ENCODE measurements at places on chromosomes 2 and 18.

DNA sequence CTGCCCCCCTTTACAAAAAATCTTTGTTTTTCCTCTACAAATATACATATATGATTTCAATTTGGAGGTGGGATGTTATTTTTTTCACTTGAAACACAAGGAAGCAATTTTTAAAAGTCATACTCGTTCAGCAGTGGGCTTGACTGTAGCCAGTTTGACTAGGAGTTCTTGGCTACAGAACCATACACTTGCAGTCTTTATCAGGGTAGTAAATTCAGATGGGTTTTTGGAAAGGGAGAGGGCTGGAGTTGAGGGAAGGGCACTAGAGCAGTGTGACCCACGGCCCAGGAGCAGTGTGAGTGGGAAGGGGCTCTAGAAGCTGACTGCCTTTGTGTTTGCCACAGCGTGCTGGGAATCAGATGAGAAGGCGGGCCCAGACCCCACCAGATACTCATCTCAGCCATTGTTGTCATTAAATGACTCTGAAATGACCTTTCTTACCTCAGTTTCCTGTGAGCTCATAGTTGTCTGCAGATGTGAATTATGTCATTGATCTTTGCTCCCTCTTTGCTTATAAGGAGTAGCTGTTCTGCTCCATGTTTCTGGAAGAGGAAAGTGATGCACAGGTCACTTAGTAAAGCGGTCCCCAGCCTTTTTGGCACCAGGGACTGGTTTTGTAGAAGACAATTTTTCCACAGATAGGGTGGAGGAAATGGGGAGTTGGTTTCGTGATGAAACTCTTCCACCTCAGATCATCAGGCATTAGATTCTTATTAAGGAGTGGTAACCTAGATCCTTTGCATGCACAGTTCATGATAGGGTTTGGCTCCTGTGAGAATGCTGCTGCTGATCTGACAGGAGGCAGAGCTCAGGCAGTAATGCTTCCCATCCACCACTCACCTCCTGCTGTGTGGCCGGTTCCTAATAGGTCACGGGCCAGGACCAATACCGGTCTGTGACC, 116.8 kb downstream of the SPTBN1 start:
- no peak for DNase-seq

GRCh38 chr2:241948299-241948897, 78.9 kb downstream of the RTP5 start:
- DNase-seq, result no peak

DNA sequence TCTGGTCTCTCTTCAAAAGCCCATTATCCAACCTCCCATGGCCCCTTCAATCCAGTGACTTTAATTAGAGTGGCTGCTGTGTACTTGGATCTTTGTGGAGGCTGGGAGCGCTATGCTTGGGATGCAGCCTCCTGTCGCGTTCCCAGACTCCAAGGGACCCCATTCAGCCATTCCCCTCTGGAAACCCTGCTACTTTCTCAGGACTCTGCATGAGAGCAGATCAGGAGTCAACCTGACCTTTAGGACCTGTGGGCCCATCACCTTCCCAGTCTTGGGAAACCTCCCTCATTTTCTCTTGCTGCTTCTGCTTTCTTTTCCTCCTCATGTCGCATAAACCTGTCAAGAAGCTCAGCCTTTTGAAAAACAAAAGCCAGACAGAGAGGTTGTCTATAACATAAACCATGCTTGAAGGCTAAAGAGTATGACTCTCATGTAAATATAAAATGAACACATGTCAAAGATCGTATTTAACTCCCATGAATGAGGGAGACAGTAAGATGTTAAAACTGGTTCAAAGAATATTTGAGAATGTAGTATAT, 143.1 kb upstream of the PELI1 start:
- no peak for DNase-seq

DNA sequence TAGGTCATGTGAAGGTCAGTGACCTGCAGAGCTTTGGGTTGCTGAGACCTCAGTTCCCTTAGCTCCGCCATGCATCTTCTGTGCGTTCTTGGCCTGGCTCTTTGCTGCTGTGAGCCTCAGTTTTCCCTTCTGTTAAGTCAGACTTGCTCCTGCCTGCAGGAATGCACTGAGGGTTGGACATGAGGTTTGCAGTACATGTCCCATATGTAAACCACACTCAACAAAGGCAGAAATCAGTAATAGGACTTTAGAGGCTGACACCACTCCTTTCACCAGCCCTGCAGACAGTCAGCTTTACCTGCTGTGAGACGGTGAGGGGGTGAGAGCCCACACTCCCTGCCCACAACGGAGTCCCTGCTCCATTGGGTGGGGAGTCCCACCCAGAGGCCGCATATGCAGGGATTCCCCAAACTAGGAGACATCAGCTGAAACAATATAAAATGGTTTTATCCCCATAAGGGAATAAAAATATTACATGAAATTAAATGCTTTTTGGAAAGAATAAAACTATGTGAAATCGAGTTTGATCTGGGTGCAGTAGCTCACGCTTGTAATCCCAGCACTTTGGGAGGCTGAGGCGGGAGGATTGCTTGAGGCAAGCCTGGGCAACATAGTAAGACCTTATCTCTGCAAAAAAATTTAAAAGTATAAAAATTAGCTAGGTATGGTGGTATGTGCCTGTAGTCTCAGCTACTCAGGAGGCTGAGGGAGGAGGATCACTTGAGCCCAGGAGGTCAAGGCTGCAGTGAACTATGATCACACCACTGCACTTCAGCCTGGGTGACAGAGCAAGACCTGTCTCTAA, 55.1 kb downstream of the MYO7B start:
- DNase-seq, result no peak

DNA sequence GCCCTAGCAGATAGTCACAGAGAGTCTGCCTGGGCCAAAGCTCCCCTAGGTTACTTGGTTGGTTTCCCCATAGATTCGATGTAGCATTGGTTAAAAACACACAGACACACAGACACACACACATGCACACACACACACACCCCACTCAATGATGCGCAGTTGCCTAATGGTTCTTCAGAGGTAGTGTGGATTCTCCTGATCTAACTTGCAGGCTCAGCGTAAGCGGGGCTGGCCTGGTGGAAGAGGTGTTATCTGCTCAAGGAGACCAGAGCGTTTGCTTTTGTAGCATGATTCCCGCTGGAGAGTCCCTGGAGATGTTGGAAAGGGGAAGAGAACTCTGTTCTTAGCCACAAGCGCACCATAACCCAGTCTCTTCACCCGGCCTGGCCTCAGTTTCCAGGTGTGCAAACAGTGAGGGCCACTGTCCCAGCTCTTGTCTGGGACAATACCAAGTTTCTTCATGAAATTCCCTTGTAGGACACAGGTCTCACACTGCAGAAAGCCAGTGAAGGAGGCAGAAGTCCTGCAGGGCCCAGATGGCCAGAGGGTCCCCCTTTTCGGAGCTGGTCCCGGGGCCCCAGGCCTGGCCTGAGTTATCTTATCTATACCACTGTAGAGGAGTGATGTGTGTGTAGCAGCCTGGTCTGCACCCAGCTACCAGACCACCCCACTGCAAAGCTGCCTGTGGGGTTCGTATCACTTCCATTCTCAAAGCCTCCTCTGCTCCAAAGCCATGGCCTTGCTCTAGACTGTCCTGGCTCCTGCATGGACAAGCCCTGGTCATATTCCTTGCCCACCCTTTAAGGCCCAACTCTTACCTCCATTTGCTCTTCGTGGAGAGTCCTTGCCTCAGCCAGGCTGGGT, 3.7 kb downstream of the ACKR3 start:
- no peak for DNase-seq

DNA sequence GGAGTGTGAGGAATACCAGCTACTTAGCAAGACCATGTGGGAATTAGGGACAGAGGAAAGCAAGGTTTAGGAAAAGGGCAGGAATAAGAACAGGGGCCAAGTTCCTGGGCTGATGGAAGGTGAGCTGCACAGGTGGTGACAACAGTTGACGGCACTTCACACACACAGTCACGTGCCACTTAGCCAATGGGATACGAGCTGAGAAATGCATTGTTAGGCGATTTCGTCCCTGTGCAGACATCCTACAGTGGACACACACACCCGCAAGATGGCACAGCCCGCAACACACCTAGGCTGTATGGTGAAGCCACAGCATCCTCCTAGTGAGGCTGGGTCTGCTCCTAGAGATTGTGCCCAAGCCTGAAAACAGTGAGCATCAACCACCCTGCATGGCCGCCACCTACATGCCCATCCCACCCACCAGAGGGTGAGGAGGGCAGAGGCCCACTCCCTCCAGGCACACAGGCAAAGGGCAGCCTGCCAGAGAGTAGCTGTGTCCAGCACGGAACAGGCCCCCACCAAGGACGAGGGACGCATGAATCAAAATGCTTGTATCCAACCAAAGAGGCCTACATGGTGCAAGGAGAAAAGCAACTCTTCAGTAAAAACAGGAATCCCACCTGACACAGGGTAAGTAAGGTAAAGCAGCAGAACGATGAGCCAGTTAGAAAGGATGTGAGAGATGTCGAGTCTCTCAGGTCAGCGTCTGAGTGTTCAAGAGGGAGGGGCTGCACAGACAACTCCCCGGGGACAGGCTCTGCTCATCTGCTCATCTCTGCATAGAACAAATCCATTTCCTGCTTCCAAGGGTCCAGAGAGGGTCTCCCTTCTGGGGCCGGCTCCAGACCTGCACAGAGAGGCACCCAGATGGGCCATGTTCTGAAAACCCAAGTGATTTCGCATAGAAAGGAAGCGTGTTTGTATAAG, 51.3 kb downstream of the ZNF516 start:
- no peak for DNase-seq

- DNase-seq, result no peak
Measured at GRCh38 chr2:12175323-12175722, 428.9 kb downstream of the LPIN1 start.

DNA sequence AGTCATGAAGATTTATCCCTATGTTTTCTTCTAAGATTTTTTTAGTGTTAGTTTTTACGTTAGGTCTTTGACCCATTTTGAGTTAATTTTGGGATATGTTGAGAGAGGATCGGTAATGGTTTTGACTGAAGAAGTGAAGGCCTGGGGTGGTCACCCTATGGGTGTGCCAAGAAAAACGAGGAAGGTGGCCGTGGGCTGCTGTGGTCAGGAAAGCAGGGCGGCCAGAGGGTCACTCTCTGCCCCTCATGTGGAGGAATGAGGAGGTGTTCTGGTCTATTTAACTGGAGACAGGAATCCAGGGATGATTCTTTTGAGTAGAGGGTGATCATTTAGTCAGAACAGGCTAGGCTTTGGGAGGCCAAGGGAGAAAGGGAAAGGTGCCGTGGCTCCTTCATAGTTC, 50.7 kb downstream of the MYO7B start:
- DNase-seq, result no peak

DNA sequence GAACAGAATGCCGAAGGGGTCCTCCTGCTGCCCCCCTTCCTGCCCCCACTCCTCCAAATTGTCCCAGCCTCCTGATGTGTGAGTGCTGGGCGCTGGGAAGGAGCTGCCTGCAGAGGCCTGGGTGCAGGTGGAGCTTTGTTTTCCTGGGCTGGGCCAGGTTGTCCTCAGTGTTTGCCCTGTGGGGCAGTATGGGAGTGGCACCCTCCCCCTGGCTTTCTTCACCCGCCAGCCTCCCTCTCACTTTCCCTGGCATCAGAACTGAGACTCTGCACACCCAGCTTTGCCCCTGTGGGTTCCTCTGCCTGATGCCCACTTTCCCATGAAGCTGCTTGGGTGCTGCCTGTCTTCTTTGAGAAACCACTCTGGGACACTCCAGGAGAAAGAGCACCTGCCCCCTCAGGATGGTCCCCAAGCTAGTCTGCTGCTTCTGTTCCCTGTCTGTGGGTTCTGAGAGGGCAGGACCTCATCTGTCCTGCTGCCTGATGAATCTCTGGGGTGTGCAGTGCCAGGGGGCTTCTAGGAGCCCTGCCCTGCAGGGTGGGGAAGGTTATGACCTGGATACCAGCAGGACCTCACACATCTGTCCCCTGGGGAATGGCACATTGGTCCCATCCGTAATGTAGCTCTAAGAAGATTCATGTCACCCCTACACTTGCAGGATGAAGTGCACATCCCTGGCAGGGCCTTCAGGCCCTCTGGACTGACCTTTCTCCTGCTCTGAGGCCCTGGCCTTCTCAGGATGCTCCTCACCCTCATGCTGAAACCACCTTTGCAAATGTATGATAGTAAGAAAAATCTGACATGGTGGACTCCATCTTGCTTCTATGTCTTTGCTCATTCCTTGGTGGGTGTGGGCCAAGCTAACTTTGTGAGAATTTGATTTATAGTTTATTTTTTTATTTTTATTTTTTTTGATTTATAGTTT, 146.8 kb upstream of the HS6ST1 start:
- no peak for DNase-seq

DNA sequence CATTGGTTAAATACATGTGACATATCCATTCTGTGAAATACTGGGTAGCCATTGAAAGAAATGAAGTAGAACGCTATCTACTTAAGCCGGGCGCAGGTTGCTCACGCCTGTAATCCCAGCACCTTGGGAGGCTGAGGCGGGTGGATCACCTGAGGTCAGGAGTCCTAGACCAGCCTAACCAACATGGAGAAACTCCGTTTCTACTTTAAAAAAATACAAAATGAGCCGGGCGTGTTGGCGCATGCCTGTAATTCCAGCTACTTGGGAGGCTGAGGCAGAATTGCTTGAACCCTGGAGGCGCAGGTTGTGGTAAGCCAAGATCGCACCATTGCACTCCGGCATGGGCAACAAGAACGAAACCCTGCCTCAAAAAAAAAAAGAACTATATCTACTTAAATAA, 45.7 kb upstream of the ASPRV1 start:
- DNase-seq, result no peak

- DNase-seq, result no peak
Measured at GRCh38 chr2:147512206-147512605, 332.6 kb upstream of the ACVR2A start.

DNA sequence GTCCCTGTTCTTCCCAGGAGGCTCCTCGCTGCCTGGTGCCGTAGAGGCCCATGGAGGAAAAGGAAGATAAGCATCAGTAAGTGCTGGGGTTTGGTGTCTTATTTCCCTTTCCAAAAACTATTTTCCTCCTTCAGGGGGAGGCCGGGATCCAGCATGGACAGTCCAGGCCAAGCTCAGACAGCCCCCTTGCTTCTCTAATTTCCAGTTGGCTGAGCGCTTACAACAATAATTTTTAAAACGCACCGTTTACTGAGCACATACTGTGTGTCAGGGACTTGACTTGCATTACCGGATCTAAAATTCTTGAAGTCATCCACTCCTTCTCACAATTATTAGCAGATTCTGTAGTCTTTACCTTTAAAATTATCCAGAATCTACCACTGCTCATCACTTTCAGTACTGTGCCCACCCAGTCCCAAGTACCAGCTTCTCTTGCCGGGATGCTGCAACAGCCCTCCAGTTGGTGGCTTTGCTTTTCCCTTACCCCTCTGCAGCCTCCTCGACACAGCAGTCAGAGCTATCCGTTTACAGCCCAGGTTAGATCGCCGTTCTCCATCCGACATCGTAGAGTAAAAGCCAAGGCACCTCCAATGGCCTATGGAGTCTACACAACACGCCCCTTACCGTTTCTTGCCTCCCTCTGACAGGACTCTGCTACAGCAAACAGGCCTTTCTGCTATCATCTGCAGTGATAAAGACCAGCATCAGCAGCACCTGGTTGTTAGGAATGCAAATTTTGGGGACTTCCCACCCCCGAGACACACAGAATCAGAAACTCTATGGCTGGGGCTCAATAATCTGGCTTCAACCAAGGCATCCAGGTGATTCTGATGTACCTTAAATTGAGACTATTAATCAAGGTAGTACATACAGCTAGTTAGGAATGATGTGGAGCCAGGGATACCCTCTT, 75.2 kb upstream of the TSPYL6 start:
- peak; percentile 40 for DNase-seq

- DNase-seq, result no peak
Measured at GRCh38 chr18:66873899-66874298, 270.0 kb upstream of the CDH19 start.

GRCh38 chr2:224211791-224212190, 172.7 kb upstream of the SERPINE2 start:
- DNase-seq, result no peak

- DNase-seq, result peak; percentile 49
Measured at GRCh38 chr18:74951165-74951760, 257.7 kb downstream of the PTGR3 start.
